ENCODE measurements at places on chromosomes 16 and 17.

DNA sequence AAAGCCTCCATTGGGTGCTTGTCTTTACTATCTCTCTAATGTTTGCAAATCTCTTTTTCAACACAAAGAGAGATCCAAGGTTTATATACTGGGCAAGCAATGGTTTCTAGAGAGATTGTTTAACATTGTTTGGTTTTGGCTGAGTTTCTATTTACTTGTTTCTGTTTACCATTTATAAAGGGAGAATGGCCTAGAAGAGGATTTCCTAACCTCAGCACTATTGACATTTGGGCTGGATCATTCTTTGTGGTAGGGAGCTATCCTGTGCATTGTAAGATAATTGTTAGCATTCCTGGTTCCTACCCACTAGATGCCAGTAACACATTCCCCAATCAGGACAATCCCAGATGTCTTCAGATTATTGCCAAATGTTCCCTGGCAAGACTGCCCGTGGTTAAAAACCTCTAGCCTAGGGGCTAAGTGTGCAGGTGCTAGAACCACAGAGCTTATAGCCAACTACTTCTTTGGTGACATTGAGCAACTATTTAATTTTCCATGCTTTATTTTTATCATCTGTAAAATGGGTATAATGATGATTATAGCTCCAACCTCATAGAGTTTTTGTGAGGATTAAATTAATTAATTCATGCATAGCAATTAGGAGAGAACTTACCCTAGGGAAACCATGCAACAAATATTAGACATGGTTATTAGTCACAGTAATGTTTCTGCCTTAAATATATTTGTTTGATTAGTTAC is 413.9 kb upstream of the MAF start:
- no peak for DNase-seq

- DNase-seq, result no peak
Observed at GRCh38 chr16:66502020-66502913, 47.7 kb downstream of the TK2 start.

GRCh38 chr17:77356109-77356689 is 215.4 kb downstream of the SEC14L1 start:
- DNase-seq, result no peak

GRCh38 chr16:75836347-75837010 is 110.2 kb upstream of the CPHXL start:
- no peak for DNase-seq

GRCh38 chr17:59812139-59812538 is 80.6 kb downstream of the TUBD1 start:
- no peak for DNase-seq

- peak; percentile 77 for DNase-seq
Observed at GRCh38 chr16:19168371-19169081, 486 bp downstream of the SYT17 start.

- no peak for DNase-seq
Observed at GRCh38 chr17:16019347-16019746, 19.7 kb downstream of the TTC19 start.

DNA sequence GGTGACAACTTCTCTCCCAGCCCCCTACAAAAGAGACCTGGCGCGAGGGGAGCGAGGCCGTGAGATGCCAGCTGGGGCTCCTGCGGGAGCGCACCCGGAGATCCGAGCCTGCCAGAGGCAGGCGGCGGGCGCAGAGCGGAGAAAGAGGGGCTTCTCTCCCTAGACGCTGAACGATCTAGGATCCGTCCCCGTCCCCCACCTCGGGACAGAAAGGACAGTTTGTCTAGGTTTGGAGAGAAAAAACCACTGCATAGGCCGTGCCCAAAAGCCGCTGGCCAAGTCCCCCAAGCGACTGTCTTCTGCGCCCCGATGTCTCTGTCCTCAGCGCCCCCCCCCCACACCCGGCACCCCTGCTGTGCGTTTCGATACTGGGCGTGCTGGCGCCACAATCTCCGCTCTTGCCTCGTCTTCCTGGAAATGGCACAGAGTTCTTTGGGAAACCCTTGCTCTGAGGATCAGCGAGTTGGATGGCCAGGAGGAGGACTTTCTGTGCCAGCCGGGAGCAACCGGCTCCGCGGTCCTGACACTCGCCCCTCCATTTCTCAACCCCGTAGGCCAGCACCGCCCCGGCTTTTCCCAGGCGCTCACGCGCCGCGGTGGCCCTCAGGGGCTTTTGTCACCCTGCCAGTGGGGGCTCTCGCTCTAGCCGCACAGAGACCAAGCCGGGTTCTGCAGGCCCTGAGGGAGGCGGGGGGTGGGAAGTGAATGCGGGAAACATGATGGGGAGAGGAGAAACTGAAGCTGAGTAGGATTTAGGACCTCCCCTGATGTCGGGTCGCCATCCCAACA is 1.0 kb downstream of the SSTR2 start:
- DNase-seq, result peak; percentile 66

DNA sequence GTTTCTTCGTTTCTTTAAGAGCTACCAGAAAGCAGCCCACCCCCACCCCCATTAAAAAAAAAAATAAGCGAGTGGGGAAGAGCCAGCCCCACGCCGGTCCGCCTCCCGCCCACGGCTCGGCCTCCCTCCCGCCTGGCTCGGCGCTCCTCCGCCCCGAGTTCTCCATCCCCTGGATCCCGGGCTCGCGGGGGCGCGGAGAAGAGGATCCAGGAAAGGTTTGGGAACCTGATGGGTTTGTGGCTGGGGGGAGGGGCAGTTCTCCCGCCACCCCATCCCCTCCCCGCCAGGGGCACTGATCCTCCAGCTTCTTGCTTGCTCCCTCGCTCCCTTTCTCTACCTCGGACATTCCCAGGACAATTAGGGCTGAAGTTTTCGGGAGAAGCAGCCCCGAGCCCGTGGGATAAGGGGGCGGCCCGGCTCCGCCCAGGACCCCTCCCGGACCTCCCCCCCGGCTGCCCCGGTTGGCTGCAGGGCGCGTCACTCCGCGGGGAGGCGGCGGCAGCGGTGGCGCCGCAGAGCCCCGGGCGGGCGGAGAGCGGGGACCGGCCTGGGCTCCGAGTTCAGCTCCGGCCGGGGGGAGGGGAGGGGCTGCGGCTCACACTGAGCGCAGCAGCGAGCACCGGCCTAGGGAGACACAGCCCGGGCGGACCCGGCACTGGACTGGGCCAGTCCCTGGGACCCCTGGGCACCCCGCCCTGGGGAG is 1.0 kb upstream of the SALL1 start:
- peak; percentile 89 for DNase-seq

GRCh38 chr17:6394055-6394606 is 40.8 kb downstream of the AIPL1 start:
- DNase-seq, result no peak

DNA sequence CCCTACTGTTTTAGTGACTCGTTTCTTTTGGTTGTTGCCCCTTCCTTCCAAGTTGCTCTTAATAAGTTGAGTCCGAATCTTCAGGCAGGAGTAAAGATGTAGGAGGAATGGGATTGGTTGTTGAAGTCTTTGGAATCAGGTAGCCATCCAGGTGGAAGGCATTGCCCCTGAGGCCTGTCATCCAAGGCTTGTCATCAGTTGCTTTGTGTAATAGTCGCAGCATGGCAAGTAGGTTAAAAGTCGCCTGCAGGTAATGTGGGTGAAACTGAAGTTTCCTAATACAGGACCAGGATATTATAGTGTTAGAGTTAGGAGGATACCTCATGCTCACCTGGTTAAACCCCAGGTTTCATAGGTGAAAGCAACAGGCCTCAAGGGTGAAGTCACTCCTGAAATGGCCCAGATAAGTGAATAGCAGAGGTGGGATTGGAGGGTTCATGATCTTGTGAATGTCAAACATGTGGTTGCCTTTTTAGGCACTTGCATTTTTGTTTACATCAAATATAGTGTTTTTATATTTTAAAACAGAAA is 934 bp downstream of the PCTP start:
- DNase-seq, result no peak

- no peak for DNase-seq
Observed at GRCh38 chr16:69831212-69832123, 69.3 kb downstream of the WWP2 start.

DNA sequence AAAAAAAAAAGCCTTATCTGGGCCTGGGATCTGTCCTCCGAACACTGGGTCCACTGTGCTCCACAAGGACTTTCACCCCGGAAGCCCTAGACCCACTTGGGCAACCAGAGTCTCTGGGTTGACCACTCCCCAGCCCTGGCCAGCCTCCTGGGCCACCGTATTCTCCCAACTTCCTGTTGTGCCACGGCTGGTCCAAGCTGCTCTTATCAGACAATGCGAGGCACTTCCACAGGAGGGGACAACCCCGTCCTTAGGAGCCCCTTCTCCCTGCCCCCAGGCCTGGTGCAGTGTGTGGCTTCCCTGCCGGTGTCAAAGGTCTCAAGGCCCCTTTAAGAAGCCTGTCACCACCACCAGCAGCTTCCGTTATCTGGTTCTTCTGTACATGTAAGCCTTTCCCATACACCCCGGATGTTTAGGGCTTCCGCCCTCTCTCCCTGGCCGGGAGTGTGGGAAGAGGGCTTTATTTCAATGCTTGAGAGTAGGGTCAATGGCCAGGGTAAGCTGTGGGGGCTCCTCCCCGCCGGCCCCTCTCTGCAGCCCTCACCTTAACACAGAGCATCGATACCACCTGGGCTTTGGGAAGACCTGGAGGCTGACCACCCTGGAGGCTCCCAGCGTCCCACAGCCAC is 313.0 kb downstream of the SEC14L1 start:
- no peak for DNase-seq

- DNase-seq, result no peak
Observed at GRCh38 chr16:14564323-14564722, 65.7 kb downstream of the PARN start.

GRCh38 chr17:69558796-69559195 is 144.3 kb downstream of the MAP2K6 start:
- DNase-seq, result no peak

DNA sequence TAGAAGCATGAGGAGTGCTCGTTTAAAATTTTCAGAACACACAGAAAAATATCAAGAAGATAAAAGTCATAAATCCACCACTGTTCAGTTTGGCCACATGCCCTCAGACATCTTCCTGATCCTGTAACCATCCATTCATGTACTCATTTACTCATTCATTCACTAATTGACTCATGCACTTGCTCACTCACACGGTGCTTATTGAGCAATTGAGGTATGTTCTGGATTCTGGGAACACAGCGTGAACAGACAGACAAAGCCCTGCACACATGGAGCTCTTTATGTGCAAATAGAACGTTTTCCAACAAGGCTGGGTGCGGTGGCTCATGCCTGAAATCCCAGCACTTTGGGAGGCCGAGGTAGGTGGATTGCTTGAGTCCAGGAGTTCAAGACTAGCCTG is 10.2 kb upstream of the NATD1 start:
- DNase-seq, result no peak

GRCh38 chr17:15247891-15248529 is 17.1 kb downstream of the PMP22 start:
- DNase-seq, result peak; percentile 44

DNA sequence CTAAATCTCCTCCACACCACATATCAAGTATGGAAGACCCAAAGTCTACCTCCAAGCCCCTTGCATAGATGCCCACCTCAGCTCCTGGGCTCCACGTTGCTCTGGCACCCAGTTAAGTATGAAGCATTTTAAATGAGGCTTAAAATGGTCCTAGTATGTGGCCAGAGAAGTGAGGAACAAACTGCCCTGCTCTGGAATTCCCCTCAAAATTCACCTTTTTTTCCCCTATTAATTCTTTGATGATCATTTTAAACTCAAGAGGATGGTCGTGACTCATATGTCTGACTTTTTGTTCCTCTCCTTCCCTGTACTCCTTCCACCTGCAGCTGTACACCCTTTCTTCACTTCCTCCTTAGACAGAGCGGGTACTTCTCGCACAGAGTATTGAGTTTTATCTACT is 234.5 kb upstream of the MYOCD start:
- no peak for DNase-seq

DNA sequence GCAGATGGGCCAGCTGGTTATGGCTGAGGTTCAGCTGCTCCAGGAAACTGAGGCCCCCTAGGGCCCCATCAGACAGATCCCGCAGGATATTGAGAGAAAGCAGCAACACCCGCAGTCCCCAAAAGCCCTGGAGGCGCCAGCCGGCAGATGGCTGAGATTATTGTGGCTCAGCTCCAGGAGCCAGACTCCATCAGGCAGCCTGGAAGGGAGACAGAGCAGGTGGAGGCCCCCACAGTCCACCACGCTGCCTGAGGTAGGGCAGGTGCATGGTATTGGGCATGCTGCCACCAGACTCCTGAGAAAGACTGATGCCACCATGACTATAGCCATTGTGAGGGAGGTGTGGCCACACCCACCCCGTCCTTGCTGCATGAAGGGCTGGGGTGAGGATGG is 9.5 kb upstream of the TMEM101 start:
- peak; percentile 96 for DNase-seq

DNA sequence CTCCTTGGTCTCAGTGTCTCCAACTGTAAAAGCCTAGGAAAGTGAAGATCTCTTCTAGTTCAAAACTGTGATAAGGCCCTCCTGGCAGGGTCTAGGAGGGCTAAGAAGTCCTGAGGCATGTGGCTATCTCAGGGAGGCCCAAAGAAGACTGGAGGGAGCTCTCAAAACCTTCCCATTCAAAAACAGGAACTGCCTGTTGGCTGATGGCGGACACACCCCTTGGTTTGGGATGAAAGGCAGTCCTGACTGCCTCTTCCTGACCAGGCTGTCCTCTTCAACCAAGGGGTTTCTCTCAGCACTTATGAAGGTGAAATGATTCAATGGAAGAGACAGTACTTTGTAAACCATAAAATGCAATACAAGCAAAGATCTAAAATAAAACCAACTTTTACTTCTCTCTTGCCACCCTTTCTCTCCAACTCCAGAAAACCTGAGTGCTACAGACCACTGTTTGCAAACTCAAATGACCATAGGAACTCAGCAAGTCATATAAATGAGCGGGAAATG is 4.7 kb downstream of the ZNF764 start:
- DNase-seq, result no peak

- no peak for DNase-seq
Observed at GRCh38 chr17:65102788-65103187, 34.4 kb upstream of the RGS9 start.

DNA sequence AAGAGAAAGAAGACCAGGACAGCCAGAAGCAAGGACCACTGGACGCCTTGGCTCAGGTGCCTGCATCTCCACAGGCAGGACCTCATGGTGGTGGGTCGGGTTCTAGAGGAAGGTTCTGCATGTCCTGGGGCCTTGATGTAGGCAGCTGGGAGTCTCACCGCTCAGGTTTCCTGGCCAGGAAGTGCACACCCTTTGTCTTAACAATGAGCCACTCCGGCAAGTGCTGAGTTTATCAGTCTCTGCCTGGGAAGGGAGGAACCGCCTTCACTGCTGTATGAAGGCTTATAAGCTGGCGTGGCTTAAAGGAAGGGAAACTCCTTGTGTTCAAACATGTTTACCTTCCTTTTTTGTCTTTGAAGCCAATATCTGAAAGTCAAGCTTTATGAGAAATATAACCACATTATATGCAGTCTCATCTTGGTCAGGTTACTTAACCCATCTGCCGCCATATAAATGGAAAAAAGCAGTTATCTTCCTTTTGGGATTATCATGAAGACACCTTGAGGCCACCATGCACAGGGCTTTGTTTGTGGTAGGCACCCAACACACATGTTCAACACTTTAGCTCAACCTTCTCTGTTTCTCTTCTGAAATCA is at the start of gene ST6GALNAC1:
TSS of gene ST6GALNAC1 (minus strand) at position 205 of the 596 bp plus-strand sequence. CDS start at position 86, 119 bp downstream.
- no peak for DNase-seq
